Uterus (tissue), 4 donors: ENCODE measurements at places on chromosomes 7 and 10.

- no peaks in the 10 kb centered on the region for H3K36me3 ChIP-seq
- no peak overlapping the region for H3K4me3 ChIP-seq
- no peaks in the 10 kb centered on the region for H3K27me3 ChIP-seq
- DNase-seq = no peak
These were observed 564.5 kb upstream of the IGFBP3 start for GRCh38 chr7:46485481-46486065.

DNA sequence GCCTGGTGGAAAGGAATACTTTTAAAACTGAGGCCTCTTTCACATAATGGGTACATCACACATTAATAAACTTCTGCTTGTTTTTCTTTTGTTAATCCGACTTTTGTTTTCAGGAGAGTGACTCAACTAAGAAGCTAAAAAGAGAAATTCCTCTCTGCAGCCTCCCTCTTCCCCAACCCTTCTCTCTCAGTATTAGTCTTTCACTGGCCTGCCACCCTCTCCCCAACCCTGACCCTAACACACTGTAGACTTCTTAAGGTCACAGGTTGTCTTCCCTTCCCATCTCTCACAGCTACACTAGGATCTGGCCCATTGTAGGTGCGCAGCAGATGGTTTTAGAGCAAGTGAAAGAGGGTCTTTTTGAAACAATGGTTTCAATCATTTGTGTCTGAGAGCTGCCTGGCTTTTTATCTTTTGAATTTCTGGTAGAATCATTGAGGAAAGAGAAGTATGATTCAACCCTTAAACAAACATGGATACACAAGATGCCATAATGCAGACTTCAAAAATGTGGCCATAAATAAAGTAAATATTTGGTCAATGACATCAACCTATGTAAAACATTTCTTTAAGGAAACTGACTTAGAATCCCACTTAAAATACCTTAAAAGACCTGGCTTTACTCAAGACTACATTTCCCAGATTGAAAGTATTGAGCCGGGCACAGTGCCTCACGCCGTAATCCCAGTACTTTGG lies 17.9 kb upstream of the FFAR4 start:
- DNase-seq = no peak
- H3K27ac ChIP-seq = no peak overlapping the region
- H3K36me3 ChIP-seq = no peaks in the 10 kb centered on the region
- no peaks in the 10 kb centered on the region for H3K4me1 ChIP-seq
- H3K27me3 ChIP-seq = no peaks in the 10 kb centered on the region
- H3K4me3 ChIP-seq = no peak overlapping the region

DNA sequence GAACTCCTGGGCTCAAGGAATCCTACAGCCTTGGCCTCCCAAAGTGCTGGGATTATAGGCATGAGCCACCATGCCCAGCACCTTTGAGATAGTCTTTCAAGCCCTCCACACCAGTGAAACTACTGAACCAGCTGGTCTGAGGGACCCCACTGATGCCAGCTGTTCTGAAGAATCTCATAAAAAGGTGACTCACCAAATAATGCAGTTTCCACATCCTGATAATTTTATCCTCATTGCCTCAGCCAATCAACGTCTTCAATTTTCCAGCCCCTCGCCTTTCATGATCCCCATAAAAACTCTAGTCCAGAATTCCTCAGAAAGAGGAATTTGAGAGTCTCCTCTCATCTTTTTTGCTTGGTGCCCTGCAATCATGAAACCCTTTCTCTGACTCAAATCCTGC lies 1691.6 kb upstream of the LRRTM3 start:
- DNase-seq = no peak
- H3K27me3 ChIP-seq = no peaks in the 10 kb centered on the region
- no peak overlapping the region for H3K4me3 ChIP-seq
- H3K36me3 ChIP-seq = no peaks in the 10 kb centered on the region
- no peaks in the 10 kb centered on the region for H3K4me1 ChIP-seq

GRCh38 chr7:17408245-17408903 lies 109.9 kb downstream of the AHR start:
- H3K4me3 ChIP-seq = no peak overlapping the region
- H3K27me3 ChIP-seq = no peaks in the 10 kb centered on the region
- no peaks in the 10 kb centered on the region for H3K4me1 ChIP-seq
- DNase-seq = no peak

DNA sequence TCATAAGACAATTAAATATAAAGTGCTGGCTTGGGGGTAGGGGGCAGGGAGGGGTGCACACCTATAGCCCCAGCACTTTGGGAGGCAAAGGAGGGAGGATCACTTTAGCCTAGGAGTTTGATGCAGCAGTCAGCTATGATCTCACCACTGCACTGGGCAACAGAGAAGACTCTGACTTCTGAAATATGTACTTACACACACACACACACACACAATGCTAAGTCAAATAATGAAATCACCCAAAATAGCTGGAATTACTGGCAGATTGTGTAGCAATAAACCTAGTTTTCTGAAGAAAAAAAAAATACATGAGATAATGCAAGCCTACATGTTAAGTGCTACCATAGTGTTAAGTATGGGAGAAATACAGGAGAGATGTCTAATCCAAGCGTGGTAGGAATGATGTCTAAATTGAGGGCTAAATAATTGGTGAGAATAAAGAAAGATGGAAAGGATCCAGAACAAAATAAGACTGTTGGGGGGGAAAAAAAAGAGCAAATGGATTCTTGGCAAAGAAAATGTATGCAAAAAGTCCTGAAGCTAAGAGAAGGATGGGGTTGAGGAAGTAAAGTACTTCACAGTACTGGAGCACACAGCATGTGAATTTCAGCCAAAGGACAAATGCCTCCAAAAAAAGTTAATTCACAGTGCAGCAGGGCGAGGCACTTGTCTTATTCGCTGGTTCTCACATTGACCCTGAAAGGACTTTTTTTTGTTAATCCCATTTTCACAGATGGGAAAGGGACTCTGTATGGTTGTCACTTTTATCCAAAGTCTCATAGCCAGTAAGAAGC lies 73.9 kb downstream of the IGF2BP3 start:
- H3K27ac ChIP-seq = no peak overlapping the region
- no peaks in the 10 kb centered on the region for H3K4me1 ChIP-seq
- H3K4me3 ChIP-seq = no peak overlapping the region
- no peak for DNase-seq
- H3K27me3 ChIP-seq = no peaks in the 10 kb centered on the region

DNA sequence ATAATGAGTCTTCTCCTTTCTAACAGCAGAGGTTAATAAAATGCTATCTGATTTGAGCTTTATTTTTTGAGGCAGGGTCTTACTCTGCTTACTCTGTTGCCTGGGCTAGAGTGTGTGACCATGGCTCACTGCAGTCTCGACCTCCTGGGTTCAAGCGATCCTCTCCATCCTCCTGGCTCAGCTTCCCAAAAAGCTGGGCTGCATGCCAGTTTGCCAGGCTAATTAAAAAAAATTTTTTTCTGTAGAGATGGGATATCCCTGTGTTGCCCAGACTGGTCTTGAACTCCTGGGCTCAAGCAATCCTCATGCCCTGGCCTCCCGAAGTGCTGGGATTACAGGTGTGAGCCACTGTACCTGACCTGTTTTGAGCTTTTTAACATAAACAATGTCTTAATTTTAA lies 56.7 kb downstream of the SCD start:
- DNase-seq = no peak
- no peak overlapping the region for H3K27ac ChIP-seq
- H3K27me3 ChIP-seq = no peaks in the 10 kb centered on the region
- no peaks in the 10 kb centered on the region for H3K36me3 ChIP-seq

- no peaks in the 10 kb centered on the region for H3K27me3 ChIP-seq
- DNase-seq = peak; percentile 92
- peaks cover 9% of the 10 kb centered on the region for H3K4me1 ChIP-seq
- no peak overlapping the region for H3K4me3 ChIP-seq
These were observed 177.1 kb upstream of the SVIL start for GRCh38 chr10:29811751-29812427.

DNA sequence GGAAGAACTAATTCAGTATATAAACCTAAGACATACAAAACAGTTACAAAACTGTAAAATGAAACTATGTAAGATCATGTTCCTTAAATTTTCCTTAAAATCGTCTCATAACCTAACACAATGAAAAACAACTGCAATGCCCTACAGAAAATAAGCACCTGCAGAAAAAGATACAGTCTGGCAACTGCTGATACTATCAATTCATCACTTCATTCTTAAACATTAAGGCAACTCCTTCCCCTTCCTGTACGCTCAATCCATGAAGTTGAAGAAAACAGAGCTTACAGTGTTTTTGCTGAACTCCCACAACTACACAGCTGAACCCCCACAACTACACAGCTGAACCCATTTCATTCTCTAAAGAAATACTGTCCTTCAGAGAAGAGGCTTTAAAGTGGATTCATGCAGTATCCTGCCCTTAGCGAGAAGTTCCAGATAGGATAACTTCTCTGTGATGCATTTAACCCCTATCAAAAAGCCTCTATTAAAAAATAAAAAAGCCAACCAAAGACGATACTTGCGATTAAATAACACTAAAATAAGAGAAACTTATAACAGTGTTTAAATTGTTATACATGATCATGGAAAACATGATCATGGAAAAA lies 50.0 kb downstream of the JMJD1C start:
- no peak overlapping the region for H3K4me3 ChIP-seq
- peak overlapping the region; percentile 14 for H3K27ac ChIP-seq
- no peaks in the 10 kb centered on the region for H3K4me1 ChIP-seq
- no peaks in the 10 kb centered on the region for H3K27me3 ChIP-seq
- DNase-seq = no peak

DNA sequence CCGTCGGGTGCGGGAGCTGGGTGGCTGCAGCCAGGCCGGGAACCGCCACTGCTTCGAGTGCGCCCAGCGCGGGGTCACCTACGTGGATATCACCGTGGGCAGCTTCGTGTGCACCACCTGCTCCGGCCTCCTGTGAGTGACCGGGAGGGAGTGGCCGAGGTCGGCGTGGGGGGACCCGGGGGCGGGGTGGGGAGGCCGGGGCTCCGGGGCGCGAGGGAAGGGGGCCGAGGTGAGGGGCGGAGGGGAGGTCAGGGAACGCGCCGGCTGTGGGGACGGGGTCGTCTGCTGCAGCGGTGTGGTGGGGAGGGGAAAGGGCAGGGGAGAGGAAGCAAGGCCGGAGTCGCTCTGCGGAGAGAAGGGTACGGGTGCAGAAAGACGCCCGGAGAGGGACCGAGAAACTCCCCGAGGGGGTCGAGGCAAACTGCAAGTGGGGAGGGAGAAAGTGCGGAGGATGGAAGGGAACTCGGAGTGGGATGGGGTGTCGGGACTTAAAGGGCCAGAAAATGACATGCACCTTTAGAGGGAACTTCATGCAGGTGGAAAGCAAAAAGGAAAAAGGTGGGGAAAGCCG lies 518 bp downstream of the AGFG2 start:
- H3K4me1 ChIP-seq = peaks cover 11% of the 10 kb centered on the region
- peak overlapping the region; percentile 44 for H3K27ac ChIP-seq
- peak overlapping the region; percentile 77 for H3K4me3 ChIP-seq

DNA sequence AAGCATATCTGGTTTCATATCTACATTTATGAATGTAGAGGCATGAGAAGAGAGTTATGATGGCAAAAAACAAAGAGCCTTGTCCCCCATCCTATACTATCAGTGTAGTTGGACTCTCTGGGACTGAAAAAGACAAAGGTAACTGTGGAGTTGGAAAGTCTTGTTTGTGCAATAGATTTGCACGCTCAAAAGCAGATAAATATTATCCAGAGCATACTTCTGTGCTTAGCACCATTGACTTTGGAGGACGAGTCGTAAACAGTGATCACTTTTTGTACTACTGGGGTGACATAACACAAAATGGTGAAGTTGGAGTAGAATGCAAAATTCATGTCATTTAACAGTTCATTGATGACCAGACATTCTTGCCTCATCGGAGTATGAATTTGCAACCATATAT lies 85.2 kb upstream of the EGFR start:
- H3K36me3 ChIP-seq = no peaks in the 10 kb centered on the region
- H3K4me1 ChIP-seq = no peaks in the 10 kb centered on the region
- H3K27ac ChIP-seq = peak overlapping the region; percentile 28

- H3K27me3 ChIP-seq = no peaks in the 10 kb centered on the region
- no peak for DNase-seq
- no peak overlapping the region for H3K27ac ChIP-seq
These were observed 354.5 kb downstream of the WDR11 start for GRCh38 chr10:121205625-121206024.

DNA sequence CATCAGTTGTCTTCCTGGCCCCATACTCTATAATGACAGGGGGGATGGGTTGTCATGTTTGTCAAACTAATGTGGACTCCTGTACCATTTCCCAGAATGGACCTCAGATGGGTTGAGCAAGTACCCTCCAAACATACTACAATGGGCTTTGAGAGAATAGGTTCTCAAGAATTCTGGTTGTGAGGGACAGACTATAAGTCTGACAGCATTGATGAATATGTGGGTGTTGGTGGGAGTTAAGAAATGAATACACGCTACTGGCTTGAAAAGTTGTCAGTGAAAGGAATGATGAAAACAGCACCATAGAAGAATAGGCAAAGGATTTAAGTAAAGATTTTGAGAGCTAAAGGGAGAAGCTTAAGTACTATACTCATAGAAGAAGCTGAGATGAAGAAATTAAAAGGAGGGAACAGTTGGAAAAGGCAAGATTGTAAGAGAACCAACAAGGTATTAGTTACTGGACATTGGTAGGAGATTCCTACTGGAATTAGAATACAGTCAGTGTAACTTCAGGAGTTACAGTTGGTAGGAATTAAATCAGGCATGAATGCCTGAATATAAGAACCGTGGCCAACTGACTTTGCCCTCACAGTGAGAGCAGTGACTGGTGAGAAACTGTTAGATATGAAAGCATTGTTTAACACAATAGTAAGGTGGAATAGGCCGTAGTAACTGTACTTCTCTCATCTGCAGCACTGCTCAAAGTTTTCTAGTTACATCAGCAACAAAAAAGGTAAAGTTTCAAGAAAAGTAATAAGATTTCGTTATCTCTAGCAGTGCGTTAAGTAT lies 86.3 kb downstream of the LCOR start:
- H3K27me3 ChIP-seq = no peaks in the 10 kb centered on the region
- no peak overlapping the region for H3K27ac ChIP-seq
- DNase-seq = no peak
- H3K4me1 ChIP-seq = no peaks in the 10 kb centered on the region
- no peak overlapping the region for H3K4me3 ChIP-seq

- no peaks in the 10 kb centered on the region for H3K27me3 ChIP-seq
- DNase-seq = peak; percentile 85
- peak overlapping the region; percentile 93 for H3K4me3 ChIP-seq
- no peaks in the 10 kb centered on the region for H3K36me3 ChIP-seq
- H3K27ac ChIP-seq = peak overlapping the region; percentile 98
These were observed 997 bp upstream of the LDB1 start for GRCh38 chr10:102120991-102121738.

DNA sequence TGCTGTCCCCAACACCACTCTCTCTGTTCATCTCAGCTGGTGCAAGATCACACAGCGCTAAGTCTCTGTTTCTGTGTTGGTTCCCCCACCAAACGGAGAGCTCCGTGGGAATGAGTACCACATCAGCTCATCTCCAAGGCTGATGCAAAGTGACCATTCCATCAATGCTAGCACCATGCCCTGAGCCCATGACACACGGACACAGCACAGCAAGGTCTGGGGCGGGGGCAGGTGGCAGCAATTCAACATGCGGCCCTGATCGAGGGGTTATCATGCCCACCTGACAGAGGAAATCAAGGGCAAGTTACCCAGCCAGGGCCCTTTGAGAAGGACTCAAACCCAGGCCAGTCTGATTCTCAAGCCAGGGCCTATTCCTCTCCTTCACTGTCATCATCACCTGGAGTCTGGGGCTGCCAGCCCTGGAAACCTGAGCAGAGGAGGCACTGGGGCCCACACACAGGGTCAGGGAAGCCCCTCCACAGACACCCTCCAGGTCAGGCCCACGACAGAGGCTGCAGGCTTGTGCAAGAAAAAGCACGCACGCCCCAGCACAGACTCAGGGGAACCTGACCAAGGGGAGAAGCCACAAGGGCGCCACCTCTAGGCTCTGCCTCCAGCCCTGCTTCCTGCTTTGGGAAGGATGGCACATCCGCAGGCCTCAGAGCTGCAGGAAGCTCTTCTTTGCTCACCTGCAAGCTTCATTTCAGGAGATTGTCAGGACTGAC lies 74.8 kb downstream of the GRID1 start:
- H3K27me3 ChIP-seq = no peaks in the 10 kb centered on the region
- H3K4me3 ChIP-seq = no peak overlapping the region
- no peak overlapping the region for H3K27ac ChIP-seq
